Endothelial cell (in vitro differentiated cells): ENCODE measurements at places on chromosomes 12 and 14. TPM values are rescaled to one million over a fixed set of nuclear protein-coding genes. Genes with fewer than 3 reads are reported as not detected.

DNA sequence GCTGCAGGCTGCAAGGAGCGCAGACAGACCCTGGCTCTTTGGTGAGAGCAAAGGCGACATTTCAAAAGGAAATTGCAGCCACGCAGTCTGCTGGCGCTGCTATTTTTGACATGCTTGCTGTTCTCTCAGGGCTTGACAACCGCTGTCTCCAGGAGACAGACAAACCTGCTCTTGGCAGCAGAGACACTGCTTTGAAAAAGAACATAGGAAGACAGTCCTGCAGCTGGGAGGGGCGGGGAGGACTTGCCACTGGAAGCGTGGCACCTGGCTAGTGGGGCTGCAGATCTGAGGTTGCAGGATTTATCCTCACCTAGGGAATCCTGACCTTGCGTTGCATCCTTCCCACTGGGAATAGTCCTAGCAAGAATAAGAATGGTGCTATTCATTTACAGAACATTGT is 91.8 kb upstream of the KCNA1 start:
- H3K27me3 ChIP-seq: peaks cover 2% of the 10 kb centered on the region
- peaks cover 32% of the 10 kb centered on the region for H3K36me3 ChIP-seq
- DNase-seq: no peak
- peaks cover 45% of the 10 kb centered on the region for H3K4me1 ChIP-seq
- no peak overlapping the region for H3K4me3 ChIP-seq

- H3K27me3 ChIP-seq: no peaks in the 10 kb centered on the region
- H3K4me1 ChIP-seq: peaks cover 9% of the 10 kb centered on the region
- no peaks in the 10 kb centered on the region for H3K36me3 ChIP-seq
- DNase-seq: no peak
These were observed 57.5 kb upstream of the TMCC3 start for GRCh38 chr12:94707892-94708291.

DNA sequence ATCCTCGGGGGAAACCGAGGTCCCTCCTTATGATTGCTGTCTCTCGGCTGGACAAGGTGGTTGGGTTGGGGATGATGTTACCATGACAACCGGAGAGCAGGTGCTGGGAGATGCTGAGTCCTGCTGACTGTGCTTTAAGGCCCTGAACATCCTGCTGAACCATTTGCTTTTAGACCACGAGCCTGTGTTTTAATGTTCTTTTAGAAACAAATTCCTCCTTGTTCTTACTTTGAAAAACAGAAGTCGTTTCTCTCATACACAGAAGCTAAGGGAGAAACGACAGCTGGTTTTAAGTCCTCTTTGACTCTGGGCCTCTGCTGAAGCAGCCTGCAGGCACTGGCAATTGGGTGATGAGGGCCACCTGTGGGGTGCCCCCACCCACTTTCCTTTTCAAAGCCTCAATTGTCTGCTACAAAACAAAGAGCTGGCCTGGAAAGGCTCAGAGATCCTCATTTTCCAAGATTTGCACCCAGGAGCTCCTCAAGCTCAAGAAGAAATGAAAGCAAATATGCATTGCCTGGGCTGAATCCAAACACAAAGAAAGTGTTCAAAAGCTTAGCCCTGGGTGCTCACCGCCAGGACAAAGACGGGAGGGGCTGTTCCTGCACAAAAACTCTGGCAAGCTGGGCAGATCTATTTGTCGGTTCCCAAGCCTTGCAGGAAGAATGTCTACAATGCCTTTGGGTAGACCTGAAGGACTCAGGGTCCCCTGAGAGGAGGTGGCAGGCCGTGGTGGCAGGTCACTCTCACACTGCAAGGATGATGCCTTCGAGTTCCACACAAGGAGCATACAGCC is 90.0 kb upstream of the CLMN start:
- no peak for DNase-seq
- H3K36me3 ChIP-seq: no peaks in the 10 kb centered on the region
- H3K4me1 ChIP-seq: peaks cover 11% of the 10 kb centered on the region
- H3K27ac ChIP-seq: no peak overlapping the region
- H3K4me3 ChIP-seq: no peak overlapping the region

DNA sequence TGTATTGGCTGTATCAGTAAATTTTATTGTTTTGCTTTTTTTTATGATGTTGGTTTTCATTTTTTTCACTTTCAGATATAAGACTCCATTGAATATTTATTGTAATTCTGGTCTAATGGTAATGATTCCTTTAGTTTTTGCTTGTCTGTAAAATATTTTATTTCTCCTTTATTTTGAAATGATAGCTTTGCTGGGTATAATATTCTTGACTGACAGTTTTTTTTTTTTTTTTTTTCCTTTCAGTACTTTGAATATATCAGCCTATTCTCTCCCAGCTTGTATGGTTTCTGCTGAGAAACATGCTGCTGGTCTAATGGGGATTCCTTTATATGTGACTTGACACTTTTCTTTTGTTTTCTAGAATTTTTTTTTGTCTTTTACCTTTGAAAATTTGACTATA is 195.1 kb upstream of the SLC38A2 start:
- H3K27me3 ChIP-seq: peaks cover 2% of the 10 kb centered on the region
- no peak overlapping the region for H3K4me3 ChIP-seq
- H3K27ac ChIP-seq: no peak overlapping the region
- DNase-seq: no peak

The ASB2 gene
- total RNA-seq: not detected

The PLEKHD1 gene
- 0.80 TPM for total RNA-seq

The KRT83 gene
- not detected for total RNA-seq
